Smooth muscle cell of bladder (primary cell): ENCODE measurements at places on chromosomes 2 and 18. TPM values are rescaled to one million over a fixed set of nuclear protein-coding genes. Genes with fewer than 3 reads are reported as not detected.

The ZCCHC2 gene
- total RNA-seq: 3.0 and 8.2 TPM in 2 replicates

The SDC1 gene
- total RNA-seq: 16.8 and 30.7 TPM in 2 replicates

The ZNF396 gene
- total RNA-seq: 2.8 and 3.1 TPM in 2 replicates

The GNAL gene
- total RNA-seq: 0.65 and 0.71 TPM in 2 replicates

The GLS gene
- 332 and 575 TPM in 2 replicates for total RNA-seq

The EVX2 gene
- under 0.01 TPM in 1 of 2 replicates, not detected in the other for total RNA-seq

The YES1 gene
- total RNA-seq: 55.2 and 68.6 TPM in 2 replicates
